ENCODE measurements at places on chromosomes 7 and 10.

DNA sequence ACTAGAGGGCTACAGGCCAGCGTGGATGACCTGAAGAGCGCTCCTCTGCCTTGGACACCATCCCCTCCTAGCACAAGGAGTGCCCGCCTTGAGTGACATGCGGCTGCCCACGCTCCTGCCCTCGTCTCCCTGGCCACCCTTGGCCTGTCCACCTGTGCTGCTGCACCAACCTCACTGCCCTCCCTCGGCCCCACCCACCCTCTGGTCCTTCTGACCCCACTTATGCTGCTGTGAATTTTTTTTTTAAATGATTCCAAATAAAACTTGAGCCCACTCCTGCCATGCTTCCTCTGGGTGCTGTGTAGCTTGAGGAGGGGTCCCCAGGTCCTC, 4.5 kb downstream of the SNCG start:
- DNase-seq, result no peak

GRCh38 chr7:158428131-158428836, 159.3 kb downstream of the PTPRN2 start:
- no peak for DNase-seq

DNA sequence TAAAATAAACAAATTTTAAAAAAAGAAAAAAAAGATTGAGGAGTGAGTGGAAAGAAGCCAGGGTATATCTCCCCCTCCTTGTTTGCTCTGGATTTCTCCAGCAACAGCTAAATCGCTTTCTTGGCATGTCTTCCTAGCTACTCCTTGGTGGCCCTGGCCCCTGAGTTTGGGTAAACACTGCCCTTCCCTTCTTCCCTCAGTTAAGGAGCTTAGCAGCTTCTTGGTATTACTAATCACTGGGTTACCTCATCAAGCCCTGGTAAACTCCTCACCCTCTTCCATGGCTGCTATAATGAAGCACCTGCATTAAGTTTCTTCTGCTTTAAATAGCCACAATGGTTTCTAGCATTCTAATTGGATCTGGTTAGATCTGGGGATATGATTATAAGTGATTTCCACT, 269.8 kb downstream of the FZD1 start:
- no peak for DNase-seq

DNA sequence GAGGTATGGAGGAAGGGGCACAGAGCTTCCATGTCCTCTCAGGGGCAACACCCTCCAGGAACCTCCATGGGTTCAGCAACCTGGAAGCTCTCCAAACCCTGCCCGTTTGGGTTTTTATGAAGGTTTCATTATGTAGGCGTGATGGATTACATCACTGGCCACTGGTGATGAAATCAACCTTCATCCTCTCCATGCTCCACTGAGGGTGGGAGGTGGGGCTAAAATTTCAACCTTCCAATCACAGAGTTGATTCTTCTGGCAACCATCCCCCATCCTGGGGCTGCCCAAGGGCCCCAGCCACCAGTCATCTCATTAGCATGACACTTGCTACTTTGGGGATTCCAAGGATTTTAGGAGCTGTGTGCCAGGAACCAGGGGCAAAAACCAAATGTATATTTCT, 90.1 kb downstream of the TEX36 start:
- DNase-seq, result no peak

DNA sequence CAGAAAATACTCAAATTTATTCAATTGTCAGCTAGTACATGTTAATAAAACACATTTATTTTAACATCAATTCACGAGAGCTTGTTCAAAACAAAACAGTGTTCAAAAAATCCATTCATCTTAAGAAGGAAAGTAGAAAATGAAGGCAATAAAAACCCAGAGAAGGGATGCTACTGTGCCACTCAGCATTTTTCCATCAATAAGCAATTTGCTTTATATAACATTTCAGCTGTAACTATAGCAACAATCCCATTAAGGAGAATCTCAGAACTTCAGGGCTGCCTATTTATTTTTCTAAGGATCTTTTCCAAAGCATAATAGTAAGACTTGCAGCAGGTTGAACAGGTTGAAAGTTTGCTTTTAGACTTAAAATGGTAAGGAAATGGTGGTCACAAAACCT, 190.5 kb downstream of the PCLO start:
- DNase-seq, result no peak

GRCh38 chr7:974820-975681, at the start of gene COX19:
TSS of gene COX19 (minus strand) at chr7:975549. CDS start at chr7:975509, 40 bp downstream.
- DNase-seq, result peak; percentile 87

- no peak for DNase-seq
Observed at GRCh38 chr7:24945899-24946298, 34.1 kb downstream of the OSBPL3 start.

- DNase-seq, result no peak
Observed at GRCh38 chr10:125101049-125101448, 59.3 kb downstream of the CTBP2 start.

DNA sequence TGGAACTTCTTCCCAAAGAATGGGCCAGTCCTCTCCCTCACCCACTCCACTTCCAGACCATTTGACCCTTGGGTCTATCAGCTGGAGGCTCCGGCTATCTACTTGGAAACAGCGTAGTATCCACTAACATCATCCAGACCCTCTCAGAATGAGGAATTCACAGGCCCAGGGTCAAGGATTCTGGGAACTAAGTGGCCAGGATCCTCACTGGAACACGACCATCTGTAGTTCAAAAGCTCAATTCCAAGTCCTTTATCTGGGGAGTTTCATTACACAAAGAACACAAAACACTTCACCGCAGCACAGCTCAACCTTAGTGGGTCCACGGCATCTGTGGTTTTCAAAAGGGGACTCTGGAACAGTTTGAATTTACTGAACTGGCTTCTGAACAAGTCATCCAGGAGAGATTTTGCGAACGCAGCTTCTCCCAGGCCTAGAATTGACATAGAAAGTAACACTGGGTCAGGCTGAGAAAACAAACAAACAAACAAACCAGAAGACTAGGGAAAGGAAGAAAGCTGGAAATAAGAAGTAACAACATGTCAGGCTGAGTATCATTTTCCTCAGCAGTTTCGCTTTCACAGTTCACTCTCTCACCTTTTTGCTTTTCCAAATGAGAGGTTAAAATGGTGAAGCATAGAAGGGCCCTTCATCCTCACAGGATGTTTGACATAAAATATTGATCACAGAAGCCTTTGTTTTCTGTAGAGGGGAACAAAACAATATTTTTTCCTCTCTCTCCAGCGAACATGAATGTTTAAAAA, 57.6 kb upstream of the USP6NL start:
- DNase-seq, result no peak

GRCh38 chr10:74432841-74433594, 282.0 kb downstream of the ADK start:
- DNase-seq, result no peak

Measured in memory B cell (primary cell).